ENCODE measurements at places on chromosomes 5 and 9.
A peak's percentile ranks its signal among the peaks of the same experiment; 100 is the strongest.

DNA sequence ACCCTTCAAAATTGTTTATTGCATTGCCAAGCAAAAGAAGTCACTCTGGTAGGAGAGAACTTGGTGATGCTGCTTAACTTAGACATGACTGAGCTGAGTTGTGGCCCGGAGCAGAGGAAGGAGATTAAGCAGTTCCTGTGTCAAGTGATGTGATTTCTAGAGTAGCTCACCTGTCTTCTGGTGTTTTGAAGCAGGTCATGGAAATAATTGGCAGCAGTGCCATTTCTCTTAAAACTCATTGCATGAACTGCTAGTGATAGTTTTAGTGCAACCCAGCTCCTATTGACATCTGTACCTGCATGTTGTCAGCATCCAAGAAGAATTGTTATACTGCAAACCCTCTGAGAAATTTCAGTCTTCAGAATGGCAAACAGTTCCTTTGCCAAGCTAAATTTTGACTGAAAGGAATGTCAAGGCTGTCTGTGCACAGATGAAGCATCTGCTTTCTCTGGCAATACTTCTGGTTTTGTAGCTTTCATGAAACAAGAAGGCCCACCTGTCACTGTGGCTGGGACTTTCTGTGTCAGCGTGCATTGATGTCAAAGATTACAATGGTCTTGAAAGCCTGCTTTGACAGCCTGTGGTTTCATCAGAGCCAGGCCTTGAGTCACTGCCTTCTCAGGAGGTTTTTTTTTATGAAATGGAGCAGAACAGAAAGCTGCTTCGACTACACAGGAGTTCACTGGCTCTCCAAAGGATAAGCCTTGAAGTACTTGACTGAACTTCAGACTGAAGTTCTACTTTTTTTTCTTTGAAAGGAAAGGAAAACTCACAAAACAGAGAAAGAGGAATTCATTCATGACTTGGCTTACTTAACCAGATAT is 90.6 kb downstream of the RALGPS1 start:
- no peak for DNase-seq
- H3K27ac ChIP-seq = no peak overlapping the region
- no peaks in the 10 kb centered on the region for H3K4me1 ChIP-seq
- no peaks in the 10 kb centered on the region for H3K27me3 ChIP-seq
- no peaks in the 10 kb centered on the region for H3K36me3 ChIP-seq

DNA sequence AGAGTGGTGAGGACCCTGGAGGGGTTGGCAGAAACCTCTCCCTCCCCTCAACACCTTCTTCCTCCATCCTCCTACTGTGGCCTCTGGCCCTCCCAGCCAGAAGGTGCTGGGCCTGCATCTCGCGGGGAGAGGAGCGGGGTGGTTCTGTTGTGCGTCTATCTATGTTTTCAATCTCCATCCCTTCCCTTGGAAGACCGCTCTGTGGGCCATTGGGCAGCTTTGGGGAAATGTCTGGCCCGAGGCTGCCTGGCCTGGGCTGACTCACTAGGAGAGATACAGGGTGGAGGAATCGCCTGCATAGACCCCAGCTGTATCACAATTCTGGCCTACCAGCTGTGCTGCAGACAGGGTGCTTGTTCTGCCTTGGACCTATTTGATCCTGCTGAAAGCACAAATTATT is 48.4 kb upstream of the DAB2IP start:
- H3K27ac ChIP-seq = no peak overlapping the region
- peaks cover 14% of the 10 kb centered on the region for H3K4me1 ChIP-seq
- no peaks in the 10 kb centered on the region for H3K36me3 ChIP-seq
- no peak overlapping the region for H3K4me3 ChIP-seq
- no peak for DNase-seq
- H3K27me3 ChIP-seq = no peaks in the 10 kb centered on the region

DNA sequence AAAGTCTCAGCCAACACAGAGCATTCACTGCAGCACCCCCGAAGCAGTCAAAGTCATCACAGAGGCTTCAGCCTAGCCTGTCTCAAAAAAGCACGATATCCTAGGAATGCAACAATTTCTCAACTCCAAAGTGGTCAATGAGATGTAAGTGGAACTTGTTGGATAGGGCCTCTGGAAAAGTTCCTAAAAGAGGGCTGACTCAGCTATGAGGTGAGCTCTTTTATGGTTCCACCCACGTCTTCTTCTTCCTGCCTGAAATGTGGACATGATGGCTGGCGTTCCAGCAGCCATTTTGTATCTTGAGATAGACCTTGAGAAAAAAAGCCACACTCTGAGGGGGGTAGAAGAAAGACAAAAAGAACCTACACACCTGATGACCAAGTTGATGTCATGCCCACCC is 32.5 kb upstream of the TRIO start:
- H3K27me3 ChIP-seq = no peaks in the 10 kb centered on the region
- H3K36me3 ChIP-seq = no peaks in the 10 kb centered on the region
- no peak for DNase-seq
- H3K27ac ChIP-seq = no peak overlapping the region
- H3K4me3 ChIP-seq = no peak overlapping the region

- no peaks in the 10 kb centered on the region for H3K4me1 ChIP-seq
- H3K27me3 ChIP-seq = no peaks in the 10 kb centered on the region
- H3K36me3 ChIP-seq = no peaks in the 10 kb centered on the region
- no peak overlapping the region for H3K27ac ChIP-seq
These were observed 60.9 kb upstream of the SLC2A8 start for GRCh38 chr9:127336086-127336485.

DNA sequence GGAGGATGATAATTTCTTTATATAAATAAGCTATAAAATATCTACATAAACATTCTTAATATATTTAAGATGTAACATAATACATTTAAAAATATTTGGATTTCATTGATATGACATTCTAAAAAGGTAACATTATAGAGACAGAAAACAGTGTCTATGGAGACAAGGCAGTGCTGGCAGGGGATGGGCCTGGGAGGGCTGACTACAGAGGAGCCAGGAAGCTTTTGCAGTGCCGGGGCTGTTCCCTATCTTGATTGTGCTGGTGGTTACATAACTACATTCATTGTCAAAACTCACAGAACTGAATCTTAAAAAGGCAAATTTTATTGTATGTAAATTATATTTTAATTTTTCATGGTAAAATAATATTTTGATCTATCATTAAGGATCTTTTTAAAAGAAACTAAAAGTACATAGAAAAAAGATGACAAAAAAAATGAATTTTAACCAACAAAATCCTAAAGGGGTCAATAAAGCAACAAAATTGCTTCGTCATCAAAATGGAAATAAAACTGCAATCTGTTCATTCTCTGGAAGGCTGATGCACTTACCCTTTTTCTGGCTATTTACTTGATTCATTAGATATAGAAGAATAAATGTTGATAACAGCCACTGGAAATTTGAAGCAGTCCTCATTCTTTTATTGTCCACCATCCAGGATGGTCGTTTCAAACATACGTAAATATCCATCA is 26.3 kb downstream of the LIFR start:
- no peaks in the 10 kb centered on the region for H3K4me1 ChIP-seq
- no peak overlapping the region for H3K4me3 ChIP-seq
- H3K36me3 ChIP-seq = no peaks in the 10 kb centered on the region

DNA sequence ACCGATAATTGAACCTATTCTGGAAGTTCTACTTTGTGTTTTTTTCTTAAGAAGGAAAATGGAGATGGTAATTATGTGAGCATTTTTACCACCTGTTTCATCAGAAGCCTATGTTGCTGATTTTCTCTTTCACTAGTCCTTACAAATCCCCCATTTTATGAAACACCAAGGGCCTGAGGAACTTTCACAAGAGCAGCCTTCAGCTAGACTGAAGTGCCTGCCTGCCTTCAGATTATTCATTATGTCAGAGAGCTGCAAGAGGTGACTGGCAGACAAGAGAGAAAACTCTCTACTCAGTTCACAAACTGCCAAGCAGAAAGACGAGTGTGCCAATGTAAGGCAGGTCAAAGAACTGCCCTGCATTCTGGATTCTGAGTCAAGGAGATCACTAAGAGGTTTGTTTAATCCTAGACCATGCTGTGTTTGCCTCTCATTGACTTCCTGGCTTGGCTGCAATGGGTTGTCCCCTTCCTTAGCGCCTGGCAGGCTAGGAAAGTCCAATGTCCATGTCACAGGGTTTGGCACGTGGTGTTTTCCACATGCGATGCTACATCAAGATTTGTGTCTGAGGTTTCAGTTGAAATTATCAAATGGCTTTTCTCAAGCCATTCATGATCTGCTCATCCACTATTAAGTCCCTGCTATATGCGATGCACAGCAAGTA is 143.3 kb downstream of the CDC42SE2 start:
- H3K27me3 ChIP-seq = no peaks in the 10 kb centered on the region
- DNase-seq = no peak
- no peaks in the 10 kb centered on the region for H3K36me3 ChIP-seq
- H3K27ac ChIP-seq = no peak overlapping the region
- H3K4me3 ChIP-seq = no peak overlapping the region

GRCh38 chr5:79346420-79346824 is 110.5 kb downstream of the JMY start:
- H3K27me3 ChIP-seq = no peaks in the 10 kb centered on the region
- no peak overlapping the region for H3K4me3 ChIP-seq
- no peaks in the 10 kb centered on the region for H3K4me1 ChIP-seq
- no peaks in the 10 kb centered on the region for H3K36me3 ChIP-seq

- H3K27me3 ChIP-seq = no peaks in the 10 kb centered on the region
- peak; percentile 62 for DNase-seq
- H3K4me1 ChIP-seq = peaks cover 33% of the 10 kb centered on the region
- no peaks in the 10 kb centered on the region for H3K36me3 ChIP-seq
- H3K27ac ChIP-seq = peak overlapping the region; percentile 92
These were observed 84.7 kb upstream of the TNFAIP8 start for GRCh38 chr5:119270960-119271757.

DNA sequence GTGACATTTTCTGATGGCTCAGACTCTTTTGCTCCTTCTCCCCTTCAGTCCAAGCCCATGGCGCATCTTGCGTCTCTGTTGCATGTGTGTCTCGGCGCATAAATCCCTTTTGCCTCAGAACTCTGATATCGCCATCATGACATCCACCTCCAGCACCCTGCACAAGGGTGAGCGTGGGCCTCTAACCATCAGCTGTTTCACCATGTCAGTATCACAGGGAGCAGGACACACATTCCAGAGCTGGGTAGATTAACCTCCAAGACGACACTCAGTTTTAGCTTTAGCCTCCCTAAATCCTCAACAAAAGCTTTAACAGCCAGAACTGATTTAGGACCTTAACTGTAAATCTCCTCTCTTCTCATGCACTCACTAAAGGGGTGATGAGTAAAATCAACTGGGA is 239.0 kb downstream of the EBF1 start:
- no peaks in the 10 kb centered on the region for H3K27me3 ChIP-seq
- H3K4me3 ChIP-seq = no peak overlapping the region
- H3K36me3 ChIP-seq = no peaks in the 10 kb centered on the region
- H3K27ac ChIP-seq = no peak overlapping the region
- no peaks in the 10 kb centered on the region for H3K4me1 ChIP-seq

DNA sequence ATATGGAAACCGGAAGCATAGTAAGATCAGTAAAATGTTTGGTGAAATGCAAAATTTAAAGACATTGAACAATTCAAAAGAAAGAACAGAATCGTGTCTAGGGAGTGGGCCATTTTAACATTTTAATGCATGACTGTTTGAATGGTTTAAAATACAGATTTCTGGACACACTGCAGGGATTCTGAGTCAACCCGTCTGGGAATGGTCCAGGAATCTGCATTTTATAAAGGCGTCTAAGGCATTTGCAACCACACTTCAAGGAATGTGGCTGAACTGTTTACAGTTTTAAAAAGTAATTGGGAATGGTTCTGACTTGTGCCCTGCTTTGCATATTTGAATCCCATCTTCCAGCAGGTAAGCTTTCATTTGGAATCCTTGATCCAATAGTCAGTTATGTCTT is 811.7 kb upstream of the WWC1 start:
- no peaks in the 10 kb centered on the region for H3K27me3 ChIP-seq
- H3K4me3 ChIP-seq = no peak overlapping the region
- no peak overlapping the region for H3K27ac ChIP-seq
- H3K4me1 ChIP-seq = no peaks in the 10 kb centered on the region

GRCh38 chr9:28365728-28366127 is 792.4 kb upstream of the C9orf72 start:
- no peaks in the 10 kb centered on the region for H3K27me3 ChIP-seq
- H3K27ac ChIP-seq = no peak overlapping the region
- no peaks in the 10 kb centered on the region for H3K36me3 ChIP-seq
- no peaks in the 10 kb centered on the region for H3K4me1 ChIP-seq
- H3K4me3 ChIP-seq = no peak overlapping the region
- no peak for DNase-seq

DNA sequence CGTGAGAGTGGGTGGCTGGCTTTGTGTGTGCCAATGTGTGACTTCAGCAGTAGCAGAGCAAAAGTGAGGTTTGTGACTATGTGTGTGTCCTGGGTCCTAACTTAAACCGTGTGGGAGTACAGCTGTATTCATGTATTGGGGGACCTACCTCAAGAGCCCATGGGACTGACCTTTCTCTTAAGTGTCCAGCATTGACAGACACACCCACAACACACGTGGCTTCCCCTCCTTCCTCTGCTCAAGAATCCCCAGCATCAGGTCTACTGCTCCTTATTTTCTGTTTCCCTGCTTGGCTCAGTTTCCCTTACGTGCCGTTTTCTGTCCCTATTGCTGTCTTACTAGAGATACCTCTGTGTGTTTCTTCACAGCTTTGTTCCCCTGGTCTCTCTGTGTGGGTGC is 616 bp downstream of the IL11RA start:
- peaks cover 37% of the 10 kb centered on the region for H3K4me1 ChIP-seq
- H3K4me3 ChIP-seq = no peak overlapping the region
- no peaks in the 10 kb centered on the region for H3K36me3 ChIP-seq
- no peaks in the 10 kb centered on the region for H3K27me3 ChIP-seq
- no peak for DNase-seq
- no peak overlapping the region for H3K27ac ChIP-seq

Data from pancreas (tissue), 10 donors.